ENCODE measurements at places on chromosomes 4 and X. TPM values are rescaled to one million over a fixed set of nuclear protein-coding genes. Genes with fewer than 3 reads are reported as not detected.

The NHSL2 gene
- total RNA-seq = 0.36 TPM

The S100P gene
- total RNA-seq = 2.3 TPM

The DCAF4L1 gene
- total RNA-seq = 0.13 TPM

The PCYT1B gene
- 0.03 TPM for total RNA-seq

The CT47A7 gene
- not detected for total RNA-seq

The MAGEB16 gene
- total RNA-seq = not detected

The CCNB3 gene
- 0.64 TPM for total RNA-seq
